ENCODE measurements at places on chromosomes 5 and 9.

- no peak for DNase-seq
These were observed 572.1 kb downstream of the TLE4 start for GRCh38 chr9:80143899-80144298.

GRCh38 chr5:140372971-140373487, 13.0 kb downstream of the SLC4A9 start:
- DNase-seq: peak; percentile 59

DNA sequence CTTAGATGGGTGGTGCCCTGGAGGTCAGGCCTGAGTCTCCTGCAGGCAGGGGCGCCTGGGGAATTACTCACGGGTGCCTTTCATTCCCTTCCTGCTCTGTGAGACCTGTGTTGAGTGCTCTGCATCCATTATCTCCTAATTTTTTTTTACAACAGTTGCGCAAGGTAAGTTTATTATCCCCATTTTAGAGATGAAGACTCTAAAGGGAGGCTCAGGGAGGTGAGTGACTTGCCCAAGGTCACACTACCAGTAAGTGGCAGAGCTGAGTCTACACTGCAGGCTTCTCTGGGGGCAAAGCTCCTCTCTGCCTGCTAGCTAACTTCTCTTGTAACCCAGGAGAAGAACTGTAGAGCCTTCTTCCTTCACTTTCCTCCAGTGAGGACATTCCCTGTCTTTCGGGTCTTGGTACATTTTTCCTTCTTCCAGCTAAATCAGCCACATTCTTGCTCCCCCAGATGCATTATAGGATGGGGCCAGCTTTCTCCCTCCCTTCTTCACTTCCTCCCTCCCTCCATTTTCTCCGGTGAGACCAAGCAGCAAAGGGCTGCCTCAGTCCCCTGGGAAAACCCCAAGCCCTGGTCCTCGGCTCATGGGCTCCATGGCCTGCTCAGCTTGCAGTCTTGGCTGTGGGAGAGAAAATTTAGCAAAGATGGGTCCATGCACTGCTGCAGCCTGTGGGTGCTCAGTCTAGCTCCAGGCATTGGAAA, 1.8 kb downstream of the PRR7 start:
- no peak for DNase-seq

- DNase-seq: peak; percentile 37
These were observed 18.8 kb upstream of the KIF2A start for GRCh38 chr5:62287237-62287636.

DNA sequence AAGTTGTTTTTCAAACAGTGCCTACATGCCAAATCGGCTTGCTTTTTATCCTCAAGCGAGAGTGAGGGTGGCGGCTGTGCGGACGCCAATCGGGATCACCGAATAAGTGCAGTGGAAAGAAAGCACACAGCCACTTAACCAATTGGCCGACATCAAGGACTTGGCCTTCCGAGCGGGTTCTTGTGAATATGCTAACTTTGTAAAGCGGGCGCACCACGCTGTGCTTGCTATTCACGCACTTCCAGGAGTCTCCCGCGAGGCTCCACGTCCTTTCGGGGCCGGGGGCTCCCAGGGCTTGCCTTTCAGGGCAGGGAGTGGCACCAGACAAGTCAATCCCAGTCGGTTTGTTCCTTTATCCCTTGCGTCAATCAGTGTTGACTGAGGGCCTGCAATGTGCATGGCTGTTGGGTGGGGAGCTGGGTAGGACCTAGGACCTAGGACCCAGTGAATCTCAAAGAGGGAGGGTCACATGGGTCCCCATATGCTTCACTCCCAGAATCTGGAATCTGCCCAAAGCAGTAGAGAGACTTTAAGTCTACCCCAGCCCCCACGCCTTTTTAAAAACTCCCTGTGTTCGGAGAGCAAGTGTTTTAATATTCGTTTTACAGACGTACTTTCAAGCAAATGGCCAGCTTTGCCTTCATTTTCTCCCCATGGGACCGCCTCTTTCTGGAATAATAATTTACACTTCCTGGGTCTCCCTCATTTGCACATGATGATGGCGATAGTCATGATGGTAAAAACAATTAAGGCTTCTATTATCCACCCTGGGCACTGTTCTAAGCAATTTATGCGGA, 2.0 kb upstream of the GCNT4 start:
- no peak for DNase-seq

DNA sequence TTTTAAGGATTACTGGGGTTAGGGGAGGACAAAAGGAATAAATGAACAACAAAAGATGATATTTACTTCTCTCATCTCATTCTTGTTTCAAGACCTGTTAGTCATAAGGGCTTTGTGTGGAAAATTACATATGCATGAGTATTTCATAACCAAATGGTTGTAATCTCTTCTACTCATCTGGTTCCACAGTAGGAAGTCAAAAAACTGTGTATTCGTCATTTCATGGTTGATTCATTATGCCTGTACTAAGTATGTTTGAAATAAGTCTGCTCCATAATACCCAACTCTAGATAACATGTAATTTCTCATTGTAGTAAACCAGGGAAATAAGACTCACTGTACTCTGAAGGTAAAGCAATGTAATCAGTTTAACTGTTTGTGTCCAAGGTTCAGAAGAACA, 212.9 kb downstream of the ARRDC3 start:
- peak; percentile 42 for DNase-seq

- no peak for DNase-seq
These were observed 72.8 kb downstream of the PRRT1B start for GRCh38 chr9:131618071-131618479.

GRCh38 chr5:33303579-33304095, 137.1 kb upstream of the TARS1 start:
- DNase-seq: no peak

- no peak for DNase-seq
These were observed 70.8 kb upstream of the UNC5A start for GRCh38 chr5:176739461-176740051.

- DNase-seq: no peak
These were observed 80.8 kb downstream of the HRH2 start for GRCh38 chr5:175738602-175739133.

DNA sequence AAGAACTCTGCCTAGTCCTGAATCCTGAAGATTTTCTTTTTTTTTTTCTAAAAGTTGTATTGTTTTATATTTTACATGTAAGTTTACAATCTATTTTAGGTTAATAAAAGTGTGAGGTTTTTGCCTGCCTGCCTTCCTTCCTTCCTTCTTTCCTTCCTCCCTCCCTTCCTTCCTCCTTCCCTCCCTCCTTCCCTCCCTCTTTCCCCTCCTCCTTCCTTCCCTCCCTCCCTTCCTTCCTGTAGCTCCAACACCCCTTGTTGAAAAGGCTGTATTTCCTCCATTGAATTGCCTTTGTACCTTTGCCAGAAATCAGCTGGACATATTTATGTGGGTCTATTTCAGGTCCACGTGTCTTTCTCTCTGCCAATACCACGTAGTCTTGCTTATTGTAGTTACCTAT, 46.6 kb downstream of the CACNA1B start:
- DNase-seq: no peak

GRCh38 chr5:155587458-155587857, 573.9 kb downstream of the KIF4B start:
- DNase-seq: no peak

DNA sequence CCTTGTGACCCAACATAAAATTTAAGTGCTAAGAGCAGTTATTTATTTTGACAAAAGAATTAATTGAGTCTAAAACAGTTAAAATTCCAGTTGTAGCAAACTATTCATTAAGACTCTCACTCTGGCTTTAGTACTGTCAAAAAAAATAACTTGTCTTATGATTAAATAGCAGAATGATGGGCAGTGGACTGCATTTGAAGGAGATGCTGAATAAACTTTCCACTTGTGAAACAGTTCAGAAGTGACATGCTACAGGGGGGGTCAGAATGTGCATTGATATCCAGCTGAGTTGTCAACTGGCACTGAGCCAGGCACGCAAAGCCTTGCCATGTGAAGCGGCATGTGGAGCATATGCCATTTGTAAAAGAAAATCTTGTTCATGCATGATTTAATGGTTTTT, 76.0 kb downstream of the FCHO2 start:
- no peak for DNase-seq

- DNase-seq: no peak
These were observed 100.7 kb downstream of the MTX3 start for GRCh38 chr5:79890119-79890929.

- DNase-seq: no peak
These were observed 5.2 kb upstream of the ST6GALNAC6 start for GRCh38 chr9:127904561-127905003.

- no peak for DNase-seq
These were observed 26.1 kb upstream of the AOPEP start for GRCh38 chr9:94700445-94700844.

DNA sequence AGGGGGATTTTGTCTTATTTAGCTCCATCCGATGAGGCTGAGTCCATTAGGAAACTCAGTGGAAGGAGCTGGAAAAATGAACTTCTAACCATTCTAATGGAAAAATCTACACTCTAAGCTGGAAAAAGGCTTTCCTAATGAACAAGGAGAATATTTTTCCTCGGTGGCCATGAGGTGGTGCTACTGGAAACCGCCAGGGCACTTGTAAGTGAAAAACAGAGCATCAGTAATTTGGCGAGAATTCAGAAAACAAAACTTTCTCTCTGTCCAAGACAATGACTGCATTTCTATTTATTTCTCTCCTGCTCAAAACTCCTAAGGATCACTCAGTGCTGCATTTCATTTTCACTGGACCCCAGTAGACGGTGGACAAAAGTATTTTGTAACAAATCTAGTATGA, 237.6 kb downstream of the TENT4A start:
- no peak for DNase-seq

DNA sequence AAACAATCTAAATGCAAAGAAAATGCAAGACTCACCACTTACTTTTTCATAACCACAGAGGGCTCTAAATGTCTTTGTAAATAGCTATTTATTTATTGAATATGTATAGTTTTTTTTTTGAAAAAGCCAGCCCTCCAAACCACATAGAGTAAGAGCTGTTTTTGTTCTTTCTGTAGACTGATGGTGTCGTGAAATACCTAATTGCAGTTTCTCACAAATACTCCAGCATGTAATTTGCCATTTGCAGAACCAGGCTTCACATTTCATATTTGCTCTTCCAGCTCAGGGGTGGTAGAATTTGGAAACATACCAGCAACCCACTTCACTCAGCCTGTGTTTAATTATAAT, 159.8 kb downstream of the TMC1 start:
- no peak for DNase-seq

DNA sequence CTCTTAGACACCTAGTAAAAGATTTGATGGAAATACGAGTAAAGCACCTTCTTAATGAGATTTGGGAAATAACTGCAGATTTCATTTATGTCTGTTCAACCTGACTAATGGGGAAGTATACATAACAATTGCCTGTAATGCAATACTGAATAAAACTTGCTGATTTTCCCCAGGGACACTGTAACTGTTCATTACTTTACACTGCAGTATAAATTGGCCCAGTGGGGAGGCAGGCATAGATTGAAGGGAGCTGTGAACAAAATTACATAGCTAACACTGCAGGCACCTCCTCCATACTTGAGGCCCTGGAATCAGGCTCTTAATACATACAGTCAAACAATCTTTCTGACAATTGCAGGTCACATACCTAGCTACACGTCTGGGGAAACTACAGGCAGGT, 216.2 kb downstream of the PTPRD start:
- DNase-seq: no peak

DNA sequence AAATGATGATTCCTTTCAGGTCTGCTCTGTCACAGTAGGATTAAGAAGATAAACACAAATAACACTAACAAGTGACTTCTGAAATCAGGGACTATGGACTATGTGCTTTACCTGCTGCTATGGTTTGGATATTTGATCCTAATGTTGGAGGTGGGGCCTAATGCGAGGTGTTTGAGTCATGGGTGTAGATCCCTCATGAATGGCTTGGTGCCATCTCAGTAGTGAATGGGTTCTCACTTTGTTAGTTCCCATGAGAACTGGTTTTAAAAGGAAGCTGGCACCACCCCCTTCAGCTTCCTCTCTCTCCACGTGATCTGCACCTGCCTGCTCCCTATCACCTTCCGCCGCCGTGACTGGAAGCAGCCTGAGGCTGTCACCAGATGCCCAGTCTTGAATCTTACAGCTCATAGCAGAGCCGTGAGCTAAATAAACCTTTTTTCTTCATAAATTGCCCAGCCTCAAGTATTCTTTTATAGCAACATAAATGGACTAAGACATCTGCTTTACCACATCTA, 3.3 kb downstream of the PPIC start:
- no peak for DNase-seq

DNA sequence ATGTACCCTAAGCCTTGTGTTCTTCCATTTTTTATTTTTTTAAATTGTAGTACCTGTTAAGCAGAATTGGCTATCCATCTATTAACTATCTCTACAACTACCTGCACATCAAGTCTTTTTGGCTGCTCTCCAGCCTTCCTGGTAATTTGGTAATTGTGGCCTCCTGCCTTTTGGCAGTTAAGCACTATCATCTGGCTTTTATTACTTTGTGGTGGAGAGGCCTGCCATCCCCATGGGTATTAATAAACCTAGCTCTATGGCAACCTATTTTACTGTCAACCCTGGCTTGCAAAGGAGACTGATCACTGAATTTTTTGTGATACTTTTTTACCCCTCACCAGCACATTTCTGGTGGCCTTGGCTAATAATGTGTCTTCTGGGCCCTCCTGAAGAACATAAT, 20.5 kb downstream of the SELENOP start:
- DNase-seq: no peak

DNA sequence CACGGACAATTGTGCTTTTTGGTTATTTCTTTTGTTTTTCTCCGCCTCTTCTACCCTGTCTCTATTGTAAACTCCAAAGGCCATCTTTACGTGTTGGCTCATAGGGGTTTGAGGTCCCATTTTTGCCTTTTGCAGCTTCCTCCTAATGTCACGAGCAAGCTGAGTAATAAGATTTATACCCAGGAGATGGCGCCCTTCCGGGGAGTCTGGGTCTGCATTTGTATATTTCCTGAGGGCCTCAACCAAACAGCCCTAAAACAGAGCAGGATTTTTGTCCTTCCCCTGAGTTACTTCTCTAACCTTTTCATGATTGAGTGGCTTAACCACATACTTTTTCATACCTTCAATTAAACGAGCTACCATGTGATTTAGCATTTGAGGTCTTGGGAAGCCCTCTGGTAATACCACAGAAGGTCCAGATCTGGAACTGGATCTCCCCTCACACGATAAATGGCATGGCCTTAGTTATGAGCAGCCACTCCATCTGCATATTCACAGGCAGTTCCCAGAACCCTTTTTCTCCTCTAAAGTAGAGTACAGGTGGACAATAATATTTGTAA, 11.2 kb upstream of the CFAP95 start:
- DNase-seq: peak; percentile 45

- DNase-seq: no peak
These were observed 61.7 kb upstream of the PPP2R2B start for GRCh38 chr5:146940295-146940694.

- DNase-seq: no peak
These were observed 121.0 kb upstream of the TLX3 start for GRCh38 chr5:171188016-171188415.
